CD4-positive, alpha-beta T cell treated with Interleukin-21 for 1 hour (primary cell): ENCODE measurements at places on chromosomes 5 and 9.

- DNase-seq, result no peak
Measured at GRCh38 chr5:2755076-2755680, 3.7 kb upstream of the IRX2 start.

DNA sequence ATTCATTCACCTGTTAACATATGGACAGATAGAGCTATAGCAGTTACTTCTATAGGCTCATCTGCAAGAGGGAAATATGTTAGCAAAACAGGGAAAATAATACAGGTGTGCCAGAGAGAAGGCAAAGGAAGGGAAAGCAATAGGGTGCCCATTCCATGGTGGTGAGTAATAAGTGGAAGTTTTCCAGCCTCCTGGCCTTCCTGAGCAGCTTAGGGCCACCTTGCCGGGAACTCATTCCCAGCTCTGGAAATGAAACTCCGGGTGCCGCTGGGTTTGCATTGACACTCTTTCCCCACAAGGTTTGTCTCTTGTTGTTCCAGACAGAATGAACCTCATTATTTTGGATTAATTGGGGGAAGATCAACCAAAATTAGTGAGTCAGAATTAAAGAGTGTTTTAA, 58.4 kb downstream of the SLC1A3 start:
- DNase-seq, result no peak

- no peak for DNase-seq
Measured at GRCh38 chr9:6188466-6188865, 27.1 kb upstream of the IL33 start.

- DNase-seq, result no peak
Measured at GRCh38 chr5:52269859-52270258, 517.9 kb upstream of the ITGA1 start.

GRCh38 chr5:31300501-31300900, 107.0 kb downstream of the CDH6 start:
- no peak for DNase-seq

GRCh38 chr5:38866362-38867031, 20.7 kb downstream of the OSMR start:
- no peak for DNase-seq

DNA sequence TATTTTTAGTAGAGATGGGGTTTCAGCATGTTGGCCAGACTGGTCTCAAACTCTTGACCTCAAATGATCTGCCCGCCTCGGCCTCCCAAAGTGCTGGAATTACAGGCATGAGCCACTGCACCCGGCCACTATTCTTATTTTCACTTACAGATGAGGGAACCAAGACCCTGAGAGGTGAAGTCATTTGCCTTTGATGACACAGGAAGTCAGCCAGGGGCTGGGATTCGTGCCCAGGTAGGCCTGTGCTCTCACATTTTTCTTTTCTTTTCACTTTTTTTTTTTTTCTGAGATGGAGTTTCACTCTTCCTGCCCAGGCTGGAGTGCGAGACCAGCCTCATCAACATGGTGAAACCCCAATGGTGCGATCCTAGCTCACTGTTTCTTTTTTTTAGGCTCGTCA, 22.2 kb downstream of the ENG start:
- DNase-seq, result no peak

DNA sequence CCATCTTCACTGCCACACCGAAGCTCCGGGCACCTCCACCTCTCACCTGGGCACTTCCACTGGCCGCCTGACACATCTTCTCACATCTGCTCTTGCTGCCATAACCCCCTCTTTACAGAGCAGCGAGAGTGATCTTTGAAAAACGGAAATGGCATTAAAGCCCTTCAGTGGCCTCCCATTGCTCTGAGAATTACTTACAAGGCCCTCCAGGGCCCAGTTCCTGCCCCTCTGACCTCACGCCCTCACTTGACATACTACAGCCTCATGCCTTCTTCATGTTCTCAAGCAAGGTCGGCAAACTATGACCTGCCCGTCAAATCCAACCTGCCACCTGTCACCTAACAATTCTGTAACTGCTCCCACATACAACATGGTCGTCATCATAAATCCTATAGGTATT, 187.3 kb downstream of the NR3C1 start:
- no peak for DNase-seq

DNA sequence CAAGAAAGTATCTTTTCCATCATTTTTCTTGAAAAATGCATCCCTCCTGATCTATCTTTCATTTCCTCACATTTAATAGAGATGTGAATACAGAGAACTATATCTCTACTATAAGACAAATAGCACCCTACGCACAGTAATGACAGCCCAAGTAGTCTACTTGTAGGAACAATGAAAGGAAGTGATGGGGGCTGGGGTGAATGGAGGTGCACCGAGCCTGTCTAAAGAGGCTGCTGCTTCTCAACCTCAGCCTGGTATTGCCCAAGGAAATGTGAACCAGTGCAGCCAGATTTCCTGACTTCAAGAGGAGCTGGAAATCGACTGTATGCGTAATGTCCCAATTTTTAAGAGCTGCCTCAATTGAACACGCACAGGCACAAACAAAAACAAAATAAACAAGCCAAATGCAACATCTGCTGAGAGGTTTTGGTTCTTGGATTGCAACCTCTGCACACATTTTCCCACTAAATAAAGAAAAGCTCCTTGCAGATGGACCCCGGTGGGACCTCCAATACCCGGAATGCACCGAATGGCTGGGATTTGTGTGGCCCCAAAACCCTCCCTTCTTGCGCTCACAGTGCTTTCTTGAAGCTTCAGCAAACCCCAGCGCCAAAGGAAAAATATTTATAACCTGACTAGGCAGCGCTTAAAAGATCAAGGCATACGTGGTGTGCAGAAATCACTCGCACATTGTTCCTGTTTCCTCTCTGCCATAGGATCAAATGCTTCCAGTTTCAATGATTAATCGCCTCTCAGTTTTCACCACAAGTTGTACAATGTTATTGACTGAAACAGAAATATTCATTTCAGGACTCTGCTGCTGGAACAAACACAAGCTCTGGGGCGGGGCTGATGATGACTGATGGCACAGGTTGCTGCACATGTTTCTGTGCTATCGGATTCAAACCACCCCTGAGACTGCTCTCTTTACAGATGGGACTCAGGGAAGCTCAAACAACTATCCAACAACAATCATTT, 68.3 kb downstream of the KCNIP1 start:
- no peak for DNase-seq

GRCh38 chr9:125066839-125067619, 76.3 kb downstream of the SCAI start:
- no peak for DNase-seq

DNA sequence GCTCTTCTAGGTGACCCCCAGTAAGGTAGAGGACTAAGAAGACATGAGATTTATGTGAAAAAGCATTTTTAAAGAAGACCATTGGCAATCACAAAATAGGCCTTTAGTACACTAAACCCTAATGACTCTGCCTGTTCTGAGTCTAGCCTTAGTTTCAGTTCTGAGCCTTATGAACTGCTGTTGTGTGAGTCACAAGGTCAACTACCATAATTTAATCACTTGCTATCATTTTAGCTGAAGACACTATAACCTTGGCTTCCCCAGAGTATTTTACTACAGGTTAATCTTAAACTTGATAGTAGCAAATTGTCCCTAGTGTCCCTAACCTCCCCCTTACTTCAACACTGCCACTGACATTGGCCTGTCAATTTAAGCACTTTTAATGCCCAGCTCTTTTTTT, 34.4 kb downstream of the APC start:
- DNase-seq, result no peak

GRCh38 chr5:44183753-44184152, 205.5 kb downstream of the FGF10 start:
- DNase-seq, result no peak

DNA sequence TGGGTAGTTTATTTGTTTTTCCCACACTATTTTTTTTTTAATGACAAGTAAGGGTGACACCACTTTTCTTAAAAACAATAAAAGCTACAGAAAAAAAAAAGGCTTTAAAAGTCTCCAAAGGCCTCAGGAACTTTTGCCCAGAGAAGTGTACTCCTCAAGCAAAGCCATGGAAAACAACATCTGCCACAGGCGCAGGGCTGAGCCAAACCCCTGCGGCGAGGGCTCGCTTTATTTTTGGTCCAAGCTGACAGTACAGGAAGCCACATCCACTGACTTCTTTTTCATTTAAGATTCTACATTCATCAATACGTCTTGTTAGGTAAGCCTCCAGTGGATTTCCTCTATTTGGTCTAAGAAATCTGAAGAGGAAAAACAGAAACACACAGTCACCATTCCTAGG, 51.9 kb upstream of the IFNK start:
- no peak for DNase-seq

DNA sequence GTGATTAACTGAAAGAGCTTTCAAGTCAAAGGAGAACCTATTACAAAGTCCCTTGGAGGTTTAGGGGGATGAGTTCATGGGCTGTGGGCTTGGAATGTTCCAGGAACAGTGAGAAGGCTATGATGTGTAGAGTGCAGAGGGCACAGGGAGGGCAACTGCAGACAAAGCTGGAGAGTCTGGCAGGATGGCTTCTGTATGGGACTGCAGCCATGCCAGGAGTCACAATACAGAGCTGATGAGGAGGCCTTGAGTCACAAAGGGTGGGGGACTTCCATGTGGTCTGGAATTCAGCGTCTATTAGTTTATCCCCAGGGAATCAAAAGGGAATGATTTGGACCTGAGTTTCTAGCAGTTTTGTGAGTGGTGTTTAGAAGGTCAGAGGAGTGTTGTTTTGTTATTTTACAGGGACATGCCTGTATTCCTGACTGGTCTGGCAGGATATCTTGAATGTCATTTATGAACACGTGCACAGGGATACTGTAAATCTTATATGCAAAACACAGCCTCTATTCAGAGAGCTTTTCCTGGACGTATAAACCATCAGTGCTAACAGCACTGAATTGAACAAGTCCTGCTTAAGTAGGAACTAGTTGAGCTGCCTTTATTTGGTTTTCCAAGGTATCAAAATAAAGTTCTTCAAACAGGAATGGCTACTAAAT, 14.3 kb upstream of the TEK start:
- DNase-seq, result no peak

DNA sequence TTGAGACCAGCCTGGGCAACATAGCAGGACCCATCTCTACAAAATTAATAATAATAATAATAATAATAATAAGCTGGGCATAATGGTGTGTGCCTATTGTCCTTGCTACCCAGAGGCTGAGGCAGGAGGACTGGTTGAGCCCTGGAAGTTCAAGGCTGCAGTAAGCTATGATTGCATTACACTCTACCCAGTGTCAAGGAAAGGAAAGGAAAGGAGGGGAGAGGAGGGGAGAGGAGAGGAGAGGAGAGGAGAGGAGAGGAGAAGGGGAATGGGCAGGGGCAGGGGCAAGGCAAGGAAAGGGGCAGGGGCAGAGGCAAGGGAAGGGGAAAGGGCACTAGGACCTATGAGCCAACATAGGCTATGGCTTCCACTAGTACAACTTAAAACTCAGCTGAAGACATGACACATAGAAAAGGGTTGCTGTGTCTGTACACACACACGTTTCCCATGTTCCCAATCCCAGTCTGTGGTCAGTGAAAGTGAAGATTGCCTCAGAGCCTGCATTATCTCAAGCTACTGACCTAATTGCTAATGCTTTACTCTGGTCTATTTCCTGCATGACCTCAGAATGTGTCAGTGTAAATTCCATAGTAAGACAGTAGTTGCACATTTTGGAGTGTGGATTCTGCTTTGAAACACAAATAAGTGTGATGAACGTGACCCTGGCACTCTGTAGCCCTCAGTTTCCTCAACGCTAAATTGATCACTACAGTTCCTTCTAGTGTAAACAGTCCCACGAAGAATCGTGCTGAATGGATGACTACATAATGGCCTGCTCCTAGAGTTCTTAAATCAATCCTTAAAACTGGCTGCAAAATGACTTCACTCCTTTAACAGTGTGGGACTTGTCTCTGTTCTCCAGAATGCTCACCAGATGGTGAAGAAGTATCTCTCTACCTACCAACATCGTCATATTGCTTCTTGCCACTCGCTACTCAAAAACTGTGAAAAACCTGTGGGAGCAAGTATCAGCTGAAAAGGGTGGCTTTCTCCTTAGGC, 497.0 kb downstream of the RAB3C start:
- no peak for DNase-seq

GRCh38 chr9:119707228-119707845, 338.1 kb upstream of the BRINP1 start:
- DNase-seq, result no peak

DNA sequence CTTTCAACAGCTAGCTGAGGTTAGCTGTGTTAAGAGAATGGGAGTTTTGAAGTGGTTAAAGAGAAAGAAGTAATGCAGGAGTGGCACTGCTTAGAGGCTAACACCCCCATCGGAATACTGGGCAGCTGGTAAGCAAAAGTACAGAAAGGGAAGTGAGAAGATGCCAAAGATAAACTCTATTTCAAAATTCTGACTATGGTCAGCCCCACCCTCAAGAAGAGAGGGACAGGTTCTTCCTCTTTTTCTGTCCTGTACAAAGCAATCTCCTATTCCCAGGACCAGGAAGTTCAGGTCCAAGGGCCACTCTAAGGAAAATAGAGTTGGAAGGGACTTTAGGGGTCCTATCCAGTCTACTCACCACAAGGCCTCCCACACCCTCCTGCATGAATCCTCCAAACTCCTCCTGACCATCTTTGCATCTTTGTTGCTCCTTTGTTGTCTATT, 45.9 kb upstream of the JAK2 start:
- peak; percentile 39 for DNase-seq

DNA sequence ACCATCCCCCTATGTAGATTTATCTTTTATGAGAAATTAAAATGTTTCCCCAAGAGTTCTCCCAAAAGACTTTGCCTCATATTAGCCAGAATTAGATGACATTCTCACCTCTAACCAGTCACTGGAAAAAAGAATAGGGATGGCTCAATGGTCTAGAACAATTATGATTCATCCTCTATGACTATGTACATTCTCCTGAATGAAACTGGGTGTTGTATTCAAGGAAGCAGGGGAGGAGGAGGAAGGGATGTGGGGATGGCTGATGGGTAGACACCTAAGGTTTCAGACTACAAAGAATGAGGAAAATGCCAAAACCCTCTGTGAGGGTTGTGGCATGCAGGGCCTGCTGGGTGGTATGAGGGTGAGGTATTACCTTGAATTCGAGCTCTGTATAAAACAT, 49.5 kb upstream of the BRINP1 start:
- no peak for DNase-seq

DNA sequence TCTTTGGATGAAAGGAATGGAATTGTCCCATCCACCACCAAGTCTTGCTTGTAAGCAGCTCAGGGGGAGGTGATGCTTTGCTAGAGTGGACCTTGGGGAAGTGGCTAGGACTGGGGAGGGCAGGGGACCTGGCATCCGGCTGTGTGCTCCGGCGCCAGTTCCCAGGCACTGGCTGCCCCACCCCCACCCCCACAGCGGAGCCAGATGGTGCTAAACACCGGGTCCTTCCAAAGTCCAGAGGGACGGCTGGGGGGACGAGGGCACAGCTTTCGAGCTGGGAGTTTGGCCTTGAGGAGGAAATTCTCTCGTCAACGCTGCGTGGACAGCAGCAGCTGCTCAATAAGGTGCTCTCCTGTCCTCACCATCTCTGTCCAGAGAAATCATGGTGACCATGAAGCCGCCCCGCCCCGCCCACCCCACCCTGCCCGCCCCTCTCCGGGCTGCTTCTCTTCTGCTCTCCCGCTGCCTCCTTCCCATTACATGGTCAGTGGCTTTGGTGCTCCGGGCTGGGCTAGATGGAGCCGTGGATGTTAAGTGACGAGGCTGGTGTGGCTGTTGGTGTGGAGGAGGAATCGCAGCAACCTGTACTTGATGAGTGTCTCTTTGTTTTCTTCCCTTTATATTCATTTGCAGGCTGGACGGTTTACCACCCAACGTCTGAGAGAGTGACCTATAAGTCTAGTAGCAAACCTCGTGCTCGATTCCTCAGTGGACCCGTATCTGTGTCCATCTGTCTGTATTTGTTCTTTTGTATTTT, 115.7 kb downstream of the WNK2 start:
- no peak for DNase-seq

GRCh38 chr5:137641148-137641547, 94.7 kb downstream of the KLHL3 start:
- DNase-seq, result no peak

GRCh38 chr9:35697486-35697885, 7.8 kb upstream of the TPM2 start:
- DNase-seq, result no peak
